ENCODE measurements at places on chromosomes 6 and 20.
A peak's percentile ranks its signal among the peaks of the same experiment; 100 is the strongest.

DNA sequence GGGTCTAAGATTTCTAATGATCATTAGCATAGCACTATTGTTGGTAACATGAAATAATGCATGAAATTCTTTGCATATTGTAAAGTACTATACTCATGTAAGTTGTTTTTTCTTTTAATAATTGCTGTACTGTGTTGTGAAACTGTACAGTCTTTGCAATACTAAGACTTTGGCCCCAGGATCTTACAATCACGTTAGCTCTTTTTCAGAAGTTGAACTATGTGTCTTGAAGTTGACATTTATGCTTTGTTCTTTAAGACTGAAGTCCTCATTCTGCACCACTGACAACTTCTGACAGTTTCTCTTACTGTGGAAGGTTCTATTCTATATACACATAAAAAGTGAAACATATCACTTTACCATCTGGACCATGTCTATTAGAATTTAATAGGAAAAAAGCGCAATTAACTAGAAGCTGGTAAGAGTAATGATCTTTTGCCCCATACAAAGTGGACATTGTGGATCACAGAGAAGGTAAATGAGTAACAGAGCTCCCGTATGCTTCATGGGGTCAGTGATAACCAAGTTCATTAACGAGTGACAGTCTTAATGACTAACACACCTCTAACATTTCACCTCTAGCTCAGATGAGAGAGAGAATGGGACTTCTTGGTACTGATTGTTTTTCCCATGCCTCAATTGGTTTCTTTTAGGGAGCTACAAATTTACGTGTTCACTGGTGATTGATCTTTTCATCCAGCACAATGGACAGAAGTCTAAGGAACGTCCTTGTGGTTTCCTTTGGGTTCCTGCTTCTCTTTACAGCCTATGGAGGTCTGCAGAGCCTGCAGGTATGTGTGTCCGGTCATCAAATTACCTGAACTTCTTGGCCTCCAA, at the start of gene UNC93A:
Gene UNC93A (plus strand): TSS at position 530 of the 837 bp plus-strand sequence. CDS start 175 bp downstream, at position 705.
- H3K4me3 ChIP-seq: no peak within 1 kb of the TSS
- H3K27me3 ChIP-seq: peaks cover 4% of the 10 kb centered on the region
- no peak within 1 kb of the TSS for H3K27ac ChIP-seq
- no peak for DNase-seq

- no peak overlapping the region for H3K4me3 ChIP-seq
- no peaks in the 10 kb centered on the region for H3K27me3 ChIP-seq
- no peak overlapping the region for H3K27ac ChIP-seq
- H3K4me1 ChIP-seq: no peaks in the 10 kb centered on the region
- peak; percentile 89 for DNase-seq
- no peaks in the 10 kb centered on the region for H3K36me3 ChIP-seq
These were observed 1.5 kb downstream of the SIGLEC1 start for GRCh38 chr20:3710703-3711483.

- no peak for DNase-seq
- no peaks in the 10 kb centered on the region for H3K4me1 ChIP-seq
- no peaks in the 10 kb centered on the region for H3K27me3 ChIP-seq
- H3K27ac ChIP-seq: no peak overlapping the region
These were observed 71.8 kb downstream of the GPR6 start for GRCh38 chr6:110049696-110050439.

GRCh38 chr6:133241086-133241900, at the start of gene EYA4:
Gene EYA4, plus strand, starts transcription at chr6:133241357. Its CDS starts 33,424 bp downstream, at chr6:133274781.
- no peak for DNase-seq
- H3K27me3 ChIP-seq: peaks cover 64% of the 10 kb centered on the region
- peaks cover 15% of the 10 kb centered on the region for H3K4me1 ChIP-seq
- peak within 1 kb of the TSS; percentile 29 for H3K4me3 ChIP-seq
- no peak within 1 kb of the TSS for H3K27ac ChIP-seq

- DNase-seq: no peak
- H3K4me3 ChIP-seq: no peak overlapping the region
- no peaks in the 10 kb centered on the region for H3K4me1 ChIP-seq
- no peaks in the 10 kb centered on the region for H3K36me3 ChIP-seq
- H3K27ac ChIP-seq: no peak overlapping the region
These were observed 281.2 kb upstream of the JARID2 start for GRCh38 chr6:14964556-14965270.

- H3K27me3 ChIP-seq: no peaks in the 10 kb centered on the region
- DNase-seq: no peak
- H3K4me1 ChIP-seq: no peaks in the 10 kb centered on the region
These were observed 192.0 kb upstream of the PLN start for GRCh38 chr6:118356054-118356453.

DNA sequence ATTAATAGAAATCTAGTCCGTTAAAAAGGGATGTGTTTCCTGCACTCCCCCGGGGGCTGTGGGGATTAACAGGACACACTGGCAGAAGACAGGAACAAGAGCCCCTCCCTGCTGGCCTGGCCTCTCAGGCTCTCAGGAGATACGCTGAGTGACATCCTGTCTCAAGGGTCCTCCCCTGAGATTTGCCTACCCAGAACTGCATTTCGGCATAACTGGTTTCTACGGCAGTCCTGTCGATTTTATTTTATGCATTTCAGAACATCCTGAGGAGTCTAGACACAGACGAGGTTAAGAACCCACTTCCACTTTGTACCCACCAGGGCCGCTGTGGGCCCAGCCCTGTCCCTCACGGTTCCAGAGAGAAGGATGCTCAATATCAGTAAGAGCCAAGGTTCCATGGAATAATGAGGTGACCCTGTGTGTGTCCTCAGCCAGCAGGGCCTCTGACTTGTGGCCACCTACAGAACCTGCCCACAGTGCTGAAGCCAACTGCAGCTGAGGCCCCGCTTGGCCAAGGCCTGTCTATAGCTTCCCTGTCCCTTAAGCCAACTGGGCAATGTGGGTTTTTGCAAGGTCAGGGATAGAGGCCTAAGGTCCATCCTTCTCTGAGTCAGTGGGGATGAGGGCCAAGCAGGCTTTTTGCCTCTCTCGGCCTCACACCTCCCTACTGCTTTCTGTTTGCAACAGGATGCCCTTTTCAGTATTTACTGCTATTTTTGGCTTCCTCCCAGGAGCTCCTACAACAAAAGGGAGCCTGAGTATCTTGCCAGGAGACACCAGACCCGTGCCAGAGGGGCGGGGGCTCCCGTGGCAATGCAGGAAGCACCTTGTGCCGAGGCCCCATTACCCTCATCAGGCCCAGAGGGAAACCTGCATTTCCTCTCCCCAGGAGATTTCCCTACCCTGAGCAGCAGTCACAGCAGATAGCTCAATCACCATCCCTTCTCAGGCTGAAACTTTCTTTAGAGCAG, 14.7 kb downstream of the UQCC2 start:
- DNase-seq: no peak
- no peaks in the 10 kb centered on the region for H3K27me3 ChIP-seq
- H3K4me3 ChIP-seq: no peak overlapping the region
- peaks cover 76% of the 10 kb centered on the region for H3K4me1 ChIP-seq
- peak overlapping the region; percentile 92 for H3K27ac ChIP-seq
- H3K36me3 ChIP-seq: peaks cover 42% of the 10 kb centered on the region

- H3K27ac ChIP-seq: no peak overlapping the region
- no peak for DNase-seq
- H3K4me1 ChIP-seq: no peaks in the 10 kb centered on the region
- H3K36me3 ChIP-seq: peaks cover 18% of the 10 kb centered on the region
- no peaks in the 10 kb centered on the region for H3K27me3 ChIP-seq
These were observed 16.3 kb downstream of the ZNF133 start for GRCh38 chr20:18304618-18305017.

DNA sequence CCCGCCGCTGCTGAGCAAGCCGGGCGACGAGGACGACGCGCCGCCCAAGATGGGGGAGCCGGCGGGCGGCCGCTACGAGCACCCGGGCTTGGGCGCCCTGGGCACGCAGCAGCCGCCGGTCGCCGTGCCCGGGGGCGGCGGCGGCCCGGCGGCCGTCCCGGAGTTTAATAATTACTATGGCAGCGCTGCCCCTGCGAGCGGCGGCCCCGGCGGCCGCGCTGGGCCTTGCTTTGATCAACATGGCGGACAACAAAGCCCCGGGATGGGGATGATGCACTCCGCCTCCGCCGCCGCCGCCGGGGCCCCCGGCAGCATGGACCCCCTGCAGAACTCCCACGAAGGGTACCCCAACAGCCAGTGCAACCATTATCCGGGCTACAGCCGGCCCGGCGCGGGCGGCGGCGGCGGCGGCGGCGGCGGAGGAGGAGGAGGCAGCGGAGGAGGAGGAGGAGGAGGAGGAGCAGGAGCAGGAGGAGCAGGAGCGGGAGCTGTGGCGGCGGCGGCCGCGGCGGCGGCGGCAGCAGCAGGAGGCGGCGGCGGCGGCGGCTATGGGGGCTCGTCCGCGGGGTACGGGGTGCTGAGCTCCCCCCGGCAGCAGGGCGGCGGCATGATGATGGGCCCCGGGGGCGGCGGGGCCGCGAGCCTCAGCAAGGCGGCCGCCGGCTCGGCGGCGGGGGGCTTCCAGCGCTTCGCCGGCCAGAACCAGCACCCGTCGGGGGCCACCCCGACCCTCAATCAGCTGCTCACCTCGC, 1.5 kb downstream of the ARID1B start:
- H3K27me3 ChIP-seq: no peaks in the 10 kb centered on the region
- DNase-seq: peak; percentile 55
- H3K4me1 ChIP-seq: peaks cover 57% of the 10 kb centered on the region
- peak overlapping the region; percentile 68 for H3K27ac ChIP-seq

DNA sequence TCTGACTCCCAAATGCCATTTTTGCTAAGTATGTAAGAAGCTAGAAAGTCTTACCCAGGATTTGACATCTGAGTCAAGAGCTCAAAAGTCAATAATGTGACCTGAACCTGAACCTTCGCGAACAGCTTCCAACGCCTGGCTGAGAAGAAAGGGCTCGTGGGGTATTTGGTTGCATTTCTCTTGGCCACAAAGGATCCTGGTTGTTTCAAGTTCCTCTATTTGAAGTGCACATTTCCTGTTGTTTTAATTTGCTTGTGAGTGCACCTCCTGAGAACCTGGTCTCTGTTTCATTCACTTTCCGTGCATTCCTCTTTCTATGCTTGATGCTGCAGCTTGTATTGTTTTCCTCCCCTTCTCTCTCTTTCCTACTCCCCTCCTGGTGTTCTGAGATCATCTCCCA, 212.5 kb downstream of the FOXA2 start:
- no peaks in the 10 kb centered on the region for H3K27me3 ChIP-seq
- peak overlapping the region; percentile 25 for H3K27ac ChIP-seq

DNA sequence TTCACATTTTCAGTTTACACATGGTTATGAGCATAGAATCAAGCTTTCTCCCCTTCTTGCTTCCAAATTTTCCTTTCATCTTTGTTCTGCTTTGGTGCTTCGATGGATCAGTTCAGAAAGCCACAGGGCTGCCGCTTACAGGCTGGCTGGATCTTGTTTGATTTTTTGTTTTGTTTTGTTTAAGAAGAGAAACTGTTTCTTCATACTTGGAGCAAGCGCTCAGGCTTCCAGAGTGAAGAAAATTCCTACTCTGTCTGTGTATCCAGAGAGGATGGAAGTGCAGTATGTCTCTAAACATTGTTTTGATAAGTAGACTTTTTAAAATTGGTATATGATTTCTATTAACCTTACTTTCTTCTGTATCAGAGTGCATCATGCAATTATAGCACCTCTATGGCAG, 66.9 kb downstream of the ARID1B start:
- H3K36me3 ChIP-seq: peaks cover 7% of the 10 kb centered on the region
- DNase-seq: no peak
- H3K4me3 ChIP-seq: no peak overlapping the region
- no peak overlapping the region for H3K27ac ChIP-seq
- H3K4me1 ChIP-seq: peaks cover 84% of the 10 kb centered on the region
- H3K27me3 ChIP-seq: no peaks in the 10 kb centered on the region

GRCh38 chr6:149336609-149336928, 19.1 kb downstream of the TAB2 start:
- H3K4me1 ChIP-seq: peaks cover 90% of the 10 kb centered on the region
- DNase-seq: no peak
- H3K36me3 ChIP-seq: peaks cover 19% of the 10 kb centered on the region
- peak overlapping the region; percentile 62 for H3K4me3 ChIP-seq

DNA sequence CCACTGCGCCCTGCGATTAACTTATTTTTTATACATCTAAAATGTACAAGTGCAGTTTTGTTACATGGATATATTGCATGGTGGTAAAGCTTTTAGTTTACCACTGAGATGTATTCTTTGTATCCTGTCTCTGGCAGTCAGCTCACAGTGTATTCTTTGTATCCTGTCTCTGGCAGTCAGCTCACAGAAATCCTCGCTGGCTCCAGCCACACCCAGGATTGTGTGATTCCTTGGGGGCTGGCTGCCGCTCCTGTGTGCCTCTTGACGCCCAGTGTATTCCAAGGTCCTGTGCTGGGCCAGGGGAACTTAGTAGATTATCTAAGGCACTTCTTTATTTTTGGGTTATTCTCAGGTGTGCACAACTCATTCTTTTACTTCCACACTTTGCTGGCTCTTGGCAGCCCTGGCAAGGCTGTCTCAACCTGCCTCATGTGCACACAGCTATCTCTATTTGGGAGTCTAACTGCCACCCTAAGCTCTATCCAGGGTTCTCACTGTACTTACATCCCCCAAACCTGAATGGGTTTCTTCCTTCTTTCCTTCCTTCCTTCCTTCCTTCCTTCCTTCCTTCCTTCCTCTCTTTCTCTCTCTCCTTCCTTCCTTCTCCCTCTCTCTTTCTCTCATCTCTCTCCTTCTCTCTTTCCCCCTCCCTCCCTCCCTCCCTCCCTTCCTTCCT, 12.4 kb upstream of the RNF24 start:
- H3K4me1 ChIP-seq: peaks cover 3% of the 10 kb centered on the region
- no peaks in the 10 kb centered on the region for H3K36me3 ChIP-seq
- no peak overlapping the region for H3K4me3 ChIP-seq
- no peak overlapping the region for H3K27ac ChIP-seq
- H3K27me3 ChIP-seq: no peaks in the 10 kb centered on the region

DNA sequence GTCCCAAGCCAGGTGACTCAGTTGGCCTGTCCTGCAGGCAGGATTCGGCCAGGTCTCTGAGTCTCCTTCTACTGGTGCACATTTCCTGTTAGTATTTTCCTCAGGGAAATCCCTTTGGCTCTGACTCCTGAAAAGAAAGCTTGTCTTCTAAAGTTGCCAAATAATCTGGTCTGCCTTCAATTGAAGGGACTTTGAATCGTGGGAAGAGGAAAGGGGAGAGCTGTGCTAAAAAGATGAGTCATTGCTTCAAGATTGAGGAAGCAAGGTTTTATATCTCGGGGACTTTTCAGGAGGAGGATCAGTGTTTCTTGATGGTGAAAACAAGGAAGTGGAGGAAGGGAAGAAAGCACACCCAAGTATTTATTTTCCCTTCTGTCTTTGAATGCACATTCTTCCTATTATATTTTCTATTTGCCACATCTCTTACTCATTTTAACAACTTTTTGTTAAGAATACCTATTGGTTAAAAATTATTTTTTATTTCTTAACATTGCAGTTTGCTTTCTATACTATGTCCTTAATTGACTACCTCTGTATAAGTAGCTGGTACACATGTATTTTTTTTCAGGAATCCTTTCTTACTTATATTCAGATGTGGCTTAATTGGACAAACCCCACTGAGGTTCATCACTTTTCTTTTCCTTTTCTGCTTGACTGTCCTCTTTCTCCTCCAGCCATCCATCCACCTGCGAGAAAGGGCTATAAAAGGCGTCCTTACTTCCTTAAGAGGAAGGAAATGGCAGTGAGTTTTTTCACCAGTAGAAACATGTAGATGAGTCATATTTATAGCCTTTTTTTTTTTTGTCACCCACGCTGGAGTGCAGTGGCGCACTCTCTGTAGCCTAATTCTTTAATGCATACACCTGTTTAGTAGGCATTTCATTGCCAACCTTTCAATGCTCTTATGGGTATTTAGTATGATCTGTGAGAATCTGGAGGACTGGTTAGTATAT, 15.0 kb upstream of the IFNGR1 start:
- H3K36me3 ChIP-seq: no peaks in the 10 kb centered on the region
- H3K4me3 ChIP-seq: peak overlapping the region; percentile 23
- H3K4me1 ChIP-seq: peaks cover 58% of the 10 kb centered on the region
- H3K27ac ChIP-seq: peak overlapping the region; percentile 81

GRCh38 chr6:106390088-106390487, 29.6 kb downstream of the CRYBG1 start:
- H3K36me3 ChIP-seq: no peaks in the 10 kb centered on the region
- H3K27ac ChIP-seq: no peak overlapping the region
- H3K4me1 ChIP-seq: no peaks in the 10 kb centered on the region
